ENCODE measurements at places on chromosomes 7 and 10.

GRCh38 chr10:90960355-90960814, 39.5 kb upstream of the ANKRD1 start:
- peak; percentile 79 for DNase-seq

- no peak for DNase-seq
Measured at GRCh38 chr7:136070736-136071505, 93.8 kb upstream of the MTPN start.

- DNase-seq = no peak
Measured at GRCh38 chr10:63337455-63338251, 128.1 kb downstream of the JMJD1C start.

- DNase-seq = no peak
Measured at GRCh38 chr10:70772627-70773026, 12.6 kb downstream of the TBATA start.

DNA sequence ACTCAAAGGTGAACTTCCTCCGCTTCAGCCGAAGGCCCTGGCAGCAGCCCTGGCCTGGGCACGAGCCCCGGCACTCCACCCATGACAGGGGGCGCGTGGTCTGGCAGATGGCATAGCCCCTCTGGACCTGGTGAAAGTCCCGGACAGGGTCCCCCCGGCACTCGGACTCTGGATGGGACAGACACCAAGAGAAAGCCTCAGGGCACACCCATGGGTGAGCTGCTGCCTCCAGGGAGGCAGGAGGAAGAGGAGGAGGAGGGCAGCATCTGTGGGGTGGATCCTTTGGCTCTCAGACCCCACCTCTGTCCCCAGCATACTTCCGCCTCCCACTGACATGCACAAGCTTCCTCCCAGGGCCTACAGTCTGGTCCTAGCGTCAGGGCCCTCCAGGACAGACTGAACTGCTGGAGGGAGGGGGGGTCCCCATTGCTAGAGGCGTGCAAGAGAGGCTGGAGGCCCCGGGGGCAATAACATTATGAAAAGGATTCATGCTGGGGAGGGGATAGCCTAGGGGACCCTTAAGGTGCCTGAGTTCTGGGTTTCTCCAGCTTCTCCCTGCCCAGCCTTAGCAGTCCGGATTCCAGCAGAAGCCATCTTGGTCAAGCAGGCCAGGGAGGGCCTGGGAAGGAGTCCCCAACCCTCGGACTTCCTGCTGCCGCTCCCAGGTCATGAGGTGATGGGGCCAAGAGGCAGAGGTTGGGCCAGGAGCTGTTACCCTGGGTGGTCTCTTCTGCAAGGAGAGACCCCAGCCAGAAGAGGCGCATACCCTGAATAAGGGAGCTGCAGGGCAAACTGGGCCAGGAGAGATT, 169.3 kb downstream of the LCOR start:
- no peak for DNase-seq

- no peak for DNase-seq
Measured at GRCh38 chr7:138354066-138354465, 106.0 kb upstream of the TRIM24 start.

DNA sequence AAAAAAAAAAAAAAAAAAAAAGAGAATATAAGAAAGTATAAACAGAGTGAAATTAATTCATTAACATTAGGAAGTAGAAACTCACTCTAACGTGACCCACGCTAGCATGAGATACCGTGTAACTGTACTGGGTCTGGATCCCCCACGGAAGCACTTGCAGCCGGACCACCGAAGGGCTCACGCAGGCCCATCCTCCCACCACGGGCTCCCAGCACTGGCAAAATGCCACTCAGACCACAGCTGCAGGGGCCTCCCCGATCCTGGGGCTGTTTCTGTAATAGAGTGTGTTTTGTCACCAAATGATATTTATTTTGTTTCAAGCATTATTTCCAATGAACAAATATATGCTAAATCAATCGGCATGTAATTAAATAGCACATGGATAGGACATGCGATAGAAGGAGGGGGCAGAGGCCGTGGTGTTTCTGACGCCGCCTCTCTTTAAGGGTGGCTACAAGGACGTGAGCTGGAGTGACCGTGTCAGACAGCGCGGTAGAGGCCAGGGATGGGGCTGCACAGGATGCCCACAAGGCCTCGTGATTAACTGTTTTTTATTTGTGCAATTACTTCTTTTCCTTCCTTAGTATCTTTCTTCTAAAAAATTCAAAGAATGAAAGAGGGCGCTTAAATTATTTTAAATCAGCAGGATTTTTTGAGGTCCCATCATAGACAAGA, 568.5 kb downstream of the PTPRN2 start:
- no peak for DNase-seq

DNA sequence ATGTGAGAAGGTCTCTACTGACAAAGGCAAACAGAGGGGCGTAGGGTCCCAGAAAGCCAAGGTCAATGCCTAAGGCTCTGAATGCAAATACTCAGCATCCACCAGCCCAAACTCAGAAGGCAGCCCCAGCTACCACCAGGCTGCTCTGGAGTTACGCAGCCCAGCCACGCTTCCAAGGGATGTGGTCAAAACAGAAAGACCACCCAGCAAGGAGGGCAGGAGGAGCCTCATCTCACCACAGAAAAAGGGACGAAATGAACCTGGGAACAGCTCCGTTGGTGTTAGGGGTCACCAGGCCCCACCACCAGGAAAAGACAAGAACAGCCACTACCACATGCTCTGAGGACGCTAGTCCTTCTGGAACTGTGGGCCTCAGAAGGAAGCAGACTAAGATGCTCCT, 65.1 kb downstream of the CTBP2 start:
- DNase-seq = no peak

GRCh38 chr10:11472158-11472753, 139.2 kb downstream of the USP6NL start:
- DNase-seq = peak; percentile 70

- no peak for DNase-seq
Measured at GRCh38 chr10:30558411-30558810, 71.1 kb downstream of the LYZL2 start.

GRCh38 chr10:77553311-77553710, 84.3 kb downstream of the KCNMA1 start:
- DNase-seq = no peak

GRCh38 chr10:10293041-10293440, 724.6 kb upstream of the CELF2 start:
- DNase-seq = no peak

GRCh38 chr10:70680899-70681730, 8.8 kb downstream of the ADAMTS14 start:
- no peak for DNase-seq

GRCh38 chr10:2392145-2392812, 655.0 kb upstream of the ADARB2 start:
- no peak for DNase-seq

- peak; percentile 45 for DNase-seq
Measured at GRCh38 chr10:79446758-79447084, 1.3 kb upstream of the ZCCHC24 start.

GRCh38 chr10:99612167-99612831, 7.9 kb downstream of the SLC25A28 start:
- peak; percentile 66 for DNase-seq

DNA sequence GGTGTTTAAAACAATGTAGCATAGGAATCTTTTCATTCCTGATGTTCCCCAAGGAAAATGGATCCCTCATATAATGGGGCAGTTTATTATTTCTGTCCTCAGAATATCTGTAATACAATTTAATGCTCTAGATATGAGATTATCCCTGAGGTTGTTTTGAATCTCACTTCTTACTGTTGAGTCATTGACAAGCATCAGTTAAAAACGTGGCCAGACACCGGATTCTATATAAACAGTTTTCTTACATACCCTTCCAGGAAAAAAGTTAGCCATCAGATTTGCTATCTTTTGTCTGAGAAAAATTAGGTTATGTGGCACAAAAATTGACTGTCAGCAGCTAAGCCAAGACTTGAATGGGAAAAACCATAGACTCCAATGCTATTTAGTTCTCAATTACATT, 539.8 kb upstream of the CELF2 start:
- DNase-seq = no peak

GRCh38 chr10:29150010-29150409, 138.9 kb upstream of the LYZL1 start:
- peak; percentile 75 for DNase-seq

DNA sequence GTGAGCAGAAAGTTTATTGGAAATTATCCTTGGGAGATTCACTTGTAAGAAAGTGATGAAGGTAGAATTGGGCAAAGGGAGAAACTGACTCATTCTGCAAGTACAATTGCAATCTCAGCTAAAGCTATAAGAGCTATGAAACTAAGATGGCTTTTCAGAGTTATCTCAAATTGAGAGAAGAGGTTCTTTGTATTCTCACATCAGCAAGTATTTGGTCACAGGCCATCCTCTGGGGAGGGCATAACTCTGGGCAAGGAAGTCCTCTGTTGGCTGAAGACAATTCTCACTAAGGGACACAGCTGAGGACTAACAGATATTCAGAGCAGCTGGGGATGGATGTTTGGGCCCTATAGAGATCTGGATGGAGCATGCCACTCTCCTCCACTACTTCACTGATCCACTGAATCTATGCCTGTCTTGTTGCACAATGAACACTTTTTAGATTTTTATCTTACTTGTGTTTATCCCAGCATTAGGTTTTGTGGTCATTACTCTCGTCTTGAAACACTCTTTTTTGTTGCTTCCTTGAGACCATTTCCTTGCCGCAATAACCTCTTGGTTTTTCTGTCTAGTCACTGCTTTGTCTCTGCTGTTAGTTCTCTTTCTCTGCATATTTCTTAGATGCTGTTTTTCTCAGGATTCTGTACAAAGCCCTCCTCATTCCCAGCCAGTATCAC, 115.1 kb downstream of the GNAI1 start:
- no peak for DNase-seq

GRCh38 chr7:158025686-158026600, 561.7 kb downstream of the PTPRN2 start:
- no peak for DNase-seq

DNA sequence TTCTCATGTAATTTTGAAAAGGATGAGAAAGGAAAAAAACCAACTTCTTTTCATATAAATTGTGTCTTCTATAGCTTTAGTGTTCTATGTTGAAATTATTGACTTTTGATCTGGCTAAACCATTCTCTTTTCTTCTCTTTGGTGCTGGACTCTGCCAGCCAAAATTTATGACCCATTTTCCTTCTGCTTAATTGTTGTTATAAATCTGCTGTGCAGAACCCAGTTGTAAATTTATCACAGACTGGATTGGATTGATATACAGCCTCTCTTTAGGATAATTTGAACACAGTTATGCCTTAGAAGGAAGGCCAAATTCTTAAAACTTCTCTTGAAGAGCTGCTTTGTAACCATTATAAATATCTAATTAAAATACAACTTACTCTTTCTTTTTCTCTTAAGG, 93.8 kb downstream of the PARP12 start:
- DNase-seq = no peak

- no peak for DNase-seq
Measured at GRCh38 chr10:101752241-101752640, 23.7 kb downstream of the FGF8 start.

GRCh38 chr7:16135658-16136057, 285.7 kb downstream of the CRPPA start:
- DNase-seq = no peak

DNA sequence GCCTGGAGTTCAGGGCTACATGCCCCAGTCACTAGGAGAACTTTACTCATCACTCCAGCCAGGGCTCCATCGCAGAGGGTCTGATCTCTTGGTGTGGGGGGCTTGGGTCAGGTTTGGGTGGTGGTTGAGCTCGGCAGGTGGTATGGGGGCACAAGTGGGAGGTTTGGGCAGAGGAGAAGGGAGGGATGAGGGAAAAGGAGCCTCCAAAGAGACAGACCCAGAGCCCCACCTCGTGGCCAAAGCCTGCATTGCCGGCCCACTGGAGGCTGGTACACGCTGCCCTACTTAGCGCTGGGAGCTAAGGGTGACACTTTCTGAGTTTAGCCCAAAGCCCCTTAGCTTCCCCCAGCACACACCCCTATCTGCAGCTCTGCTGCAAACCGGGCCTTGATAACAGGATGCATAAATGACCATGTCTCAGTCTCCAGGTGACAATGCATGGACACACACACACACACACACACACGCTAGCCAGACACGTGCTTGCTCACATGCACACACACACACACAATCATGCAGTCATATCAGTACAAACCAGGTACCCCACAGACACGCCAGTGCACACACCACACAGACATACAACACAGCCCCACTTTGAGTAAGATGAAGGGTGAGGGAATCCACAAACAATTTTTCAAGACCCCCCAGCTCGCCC, 14.7 kb downstream of the LZTS2 start:
- DNase-seq = peak; percentile 71

- peak; percentile 78 for DNase-seq
Measured at GRCh38 chr10:104246976-104247375, 7.7 kb upstream of the GSTO1 start.

DNA sequence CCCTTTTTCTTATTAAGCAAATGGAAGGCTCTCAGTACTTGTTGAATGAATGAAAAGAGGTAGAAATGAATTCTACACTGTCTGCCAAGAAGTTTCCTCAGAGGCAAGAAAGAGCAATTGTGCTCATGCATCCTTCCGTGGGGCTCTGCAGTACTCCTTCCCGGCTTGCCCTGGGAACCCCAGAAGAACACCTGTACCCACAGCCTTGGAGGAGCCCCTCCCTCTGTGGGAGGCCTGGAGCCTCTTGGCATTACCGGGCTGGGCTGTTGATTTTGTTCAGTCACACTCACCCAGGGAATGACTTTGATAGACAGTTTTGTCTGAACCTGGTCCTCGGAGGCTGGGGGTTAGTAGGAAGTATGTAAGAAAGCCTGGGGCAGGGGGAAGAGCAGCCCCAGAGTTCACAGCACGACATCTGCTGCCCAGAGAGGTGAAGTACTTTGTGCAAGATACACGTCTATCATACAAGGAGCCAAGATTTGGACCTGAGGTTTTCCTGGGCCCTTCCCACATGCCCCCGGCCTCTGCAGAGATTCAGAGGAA, 134.8 kb upstream of the GDF10 start:
- no peak for DNase-seq
